IgD-negative memory B cell (primary cell): ENCODE measurements at places on chromosomes 12 and 14. TPM values are rescaled to one million over a fixed set of nuclear protein-coding genes. Genes with fewer than 3 reads are reported as not detected.

The HECTD1 gene
- polyA plus RNA-seq: 30.9 TPM

The RASSF9 gene
- polyA plus RNA-seq: not detected

The KRT83 gene
- not detected for polyA plus RNA-seq

The SYT10 gene
- not detected for polyA plus RNA-seq

The TSPAN8 gene
- polyA plus RNA-seq: not detected

The B4GALNT1 gene
- not detected for polyA plus RNA-seq

The PPM1H gene
- polyA plus RNA-seq: not detected

The FGF23 gene
- polyA plus RNA-seq: not detected

The OVCH1 gene
- polyA plus RNA-seq: not detected

The PROX2 gene
- not detected for polyA plus RNA-seq

The LTB4R gene
- polyA plus RNA-seq: 2.5 TPM

The HHIPL1 gene
- polyA plus RNA-seq: 0.24 TPM

The CPNE6 gene
- not detected for polyA plus RNA-seq

The BRF1 gene
- 8.4 TPM for polyA plus RNA-seq

The TAS2R14 gene
- polyA plus RNA-seq: 1.0 TPM

The HNF1A gene
- polyA plus RNA-seq: not detected

The RBP5 gene
- not detected for polyA plus RNA-seq

The PRR4 gene
- 3.5 TPM for polyA plus RNA-seq

The RPGRIP1 gene
- 0.14 TPM for polyA plus RNA-seq

The KRT77 gene
- not detected for polyA plus RNA-seq

The RNASE1 gene
- not detected for polyA plus RNA-seq

The KRT71 gene
- polyA plus RNA-seq: not detected

The GPR65 gene
- polyA plus RNA-seq: 12.1 TPM

The COQ5 gene
- 29.1 TPM for polyA plus RNA-seq

The SCAF11 gene
- polyA plus RNA-seq: 123 TPM

The IL23A gene
- polyA plus RNA-seq: 12.4 TPM

The PCED1B gene
- 34.0 TPM for polyA plus RNA-seq

The ABCD2 gene
- polyA plus RNA-seq: 1.5 TPM

The NGB gene
- polyA plus RNA-seq: not detected

The AICDA gene
- polyA plus RNA-seq: 2.1 TPM

The CDH24 gene
- polyA plus RNA-seq: 0.09 TPM

The LPAR5 gene
- polyA plus RNA-seq: 63.6 TPM

The MAP1LC3B2 gene
- 6.9 TPM for polyA plus RNA-seq

The STON2 gene
- polyA plus RNA-seq: 0.69 TPM

The RNASE7 gene
- not detected for polyA plus RNA-seq

The TMCC3 gene
- polyA plus RNA-seq: 15.2 TPM

The LLPH gene
- 33.2 TPM for polyA plus RNA-seq

The EML1 gene
- polyA plus RNA-seq: not detected

The DIO2 gene
- polyA plus RNA-seq: not detected

The C1RL gene
- 8.2 TPM for polyA plus RNA-seq

The PNN gene
- polyA plus RNA-seq: 36.3 TPM

The MYH6 gene
- polyA plus RNA-seq: not detected

The SLC25A47 gene
- not detected for polyA plus RNA-seq

The PPFIA2 gene
- not detected for polyA plus RNA-seq

The SMARCC2 gene
- polyA plus RNA-seq: 81.9 TPM

The SCNN1A gene
- polyA plus RNA-seq: not detected

The ALDH2 gene
- 11.9 TPM for polyA plus RNA-seq

The TSPAN19 gene
- not detected for polyA plus RNA-seq

The LTBR gene
- not detected for polyA plus RNA-seq

The CCND2 gene
- polyA plus RNA-seq: 11.7 TPM
